T-helper 22 cell (primary cell): ENCODE measurements at places on chromosomes 5 and 9.

GRCh38 chr5:37921452-37921851 is 81.6 kb upstream of the GDNF start:
- DNase-seq: no peak

- DNase-seq: no peak
These were observed 178.4 kb upstream of the MVB12B start for GRCh38 chr9:126147936-126148870.

GRCh38 chr5:23164971-23165370 is 311.8 kb upstream of the CDH12 start:
- DNase-seq: no peak

DNA sequence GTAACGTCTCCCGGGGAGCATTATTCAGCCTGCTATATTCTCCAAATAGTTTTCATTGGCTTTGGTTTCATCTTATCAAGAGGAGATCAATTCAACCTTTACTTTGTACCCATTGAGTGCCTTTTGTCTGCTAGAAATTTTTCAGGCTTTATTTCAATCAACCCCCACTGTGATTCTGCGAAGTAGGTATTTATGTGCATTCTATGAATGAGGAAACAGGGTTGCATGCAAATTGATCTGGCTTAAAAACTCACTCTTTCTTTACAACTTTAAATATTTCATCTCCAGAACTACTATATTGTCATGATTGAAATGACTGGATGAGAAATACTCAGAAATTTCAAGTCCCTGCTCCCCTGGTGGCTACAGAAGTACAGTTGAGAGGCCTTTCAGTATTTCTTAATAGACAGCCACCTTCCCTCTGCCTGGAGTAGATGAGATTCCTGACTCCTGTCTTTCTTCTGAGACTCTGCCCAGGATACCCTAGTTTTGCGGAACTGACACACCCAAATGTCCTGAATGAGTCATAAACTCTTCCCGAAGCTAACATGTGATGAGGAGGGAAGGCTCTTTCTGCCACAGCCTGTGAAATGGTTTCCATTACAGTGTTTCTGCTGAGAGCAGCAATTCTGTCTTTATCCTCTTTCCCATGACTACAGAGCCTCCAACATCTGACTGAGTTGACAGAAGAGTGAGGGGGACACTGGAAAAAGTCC is 52.6 kb upstream of the TNC start:
- DNase-seq: no peak

- DNase-seq: no peak
These were observed 1.5 kb upstream of the DPP7 start for GRCh38 chr9:137116027-137116507.

GRCh38 chr9:5876026-5876425 is 14.7 kb upstream of the MLANA start:
- DNase-seq: no peak

- DNase-seq: no peak
These were observed 56.2 kb upstream of the PIK3R1 start for GRCh38 chr5:68159224-68159951.

DNA sequence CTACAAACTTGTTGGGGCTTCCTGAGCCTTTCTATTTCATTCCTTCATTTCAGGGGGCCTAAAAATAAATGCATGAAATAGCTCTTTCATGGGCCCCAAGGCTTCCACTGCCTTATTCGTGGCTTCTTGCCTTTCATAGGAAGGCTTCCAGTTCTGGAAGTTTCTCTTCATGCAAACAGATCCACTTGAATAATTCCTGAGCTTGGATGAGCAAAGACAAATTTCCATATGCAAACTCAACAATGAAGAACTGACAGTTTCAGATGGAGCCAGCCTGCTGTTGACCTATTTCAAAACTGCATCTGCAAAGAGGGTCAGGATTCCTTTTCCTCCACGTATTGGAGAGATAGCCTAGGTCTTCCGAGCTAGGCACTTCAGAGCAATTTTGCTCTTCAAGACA is 142.1 kb downstream of the MLLT3 start:
- no peak for DNase-seq

- no peak for DNase-seq
These were observed 10.5 kb downstream of the LHX6 start for GRCh38 chr9:122218071-122218934.

DNA sequence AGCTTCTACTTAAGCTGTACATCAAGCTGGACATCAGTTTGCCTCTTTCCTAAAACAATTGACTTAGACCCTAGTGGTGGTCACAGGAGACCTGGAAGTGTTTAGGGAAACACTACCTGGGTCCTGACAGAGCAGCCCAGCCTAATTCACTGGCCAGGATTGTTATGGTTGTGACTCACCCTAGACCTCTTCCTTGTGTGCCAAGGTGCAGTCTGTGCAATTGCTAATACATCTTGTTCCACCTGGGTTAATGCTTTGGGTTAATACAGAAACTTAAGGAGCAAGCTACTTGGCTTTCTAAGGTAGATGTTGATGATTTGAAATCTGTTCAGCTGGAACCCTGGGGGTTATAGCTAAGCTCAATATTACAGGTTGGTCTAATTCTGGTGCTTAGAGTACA is 48.7 kb upstream of the SLC46A2 start:
- no peak for DNase-seq

DNA sequence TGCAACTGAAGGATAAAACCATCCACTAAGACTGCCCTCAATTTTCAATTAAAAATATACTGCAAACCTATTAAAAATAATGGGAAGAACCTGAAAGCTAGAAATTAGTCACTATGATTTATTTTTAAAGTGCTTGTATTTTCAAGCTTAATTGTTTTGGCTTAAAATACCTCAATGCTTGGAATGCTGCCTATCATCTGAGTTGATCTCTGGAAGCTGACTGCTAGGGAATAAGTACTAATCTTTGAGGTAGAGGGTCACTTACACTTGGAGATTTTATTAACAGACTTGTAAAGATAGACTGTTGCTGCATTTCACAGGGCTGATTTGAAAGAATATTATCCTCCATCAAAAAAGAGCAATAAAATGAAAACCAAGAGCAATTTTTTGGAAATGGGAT is 6.2 kb downstream of the PCSK1 start:
- no peak for DNase-seq

- no peak for DNase-seq
These were observed 16.4 kb downstream of the CSF1R start for GRCh38 chr5:150069672-150070627.

DNA sequence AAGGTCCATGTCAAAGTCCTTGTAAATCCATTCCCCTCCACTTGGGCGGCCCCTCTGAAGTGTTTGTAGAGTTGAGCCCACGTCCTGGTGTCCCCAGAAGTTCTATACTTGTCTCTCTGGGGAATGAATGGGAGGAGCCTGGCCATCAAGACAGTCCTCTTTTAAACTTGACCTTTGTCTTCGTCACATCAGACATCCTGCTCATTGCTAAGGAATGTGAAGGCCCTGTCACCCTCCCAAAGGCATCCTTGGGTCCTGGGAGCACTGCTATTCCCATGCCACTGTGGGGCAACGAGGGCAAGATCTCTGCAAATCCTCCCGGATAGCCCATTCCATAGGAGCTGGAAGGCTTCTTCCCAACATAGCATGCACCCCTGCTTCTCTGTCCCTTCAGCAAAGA is 235.5 kb downstream of the SLIT3 start:
- no peak for DNase-seq

DNA sequence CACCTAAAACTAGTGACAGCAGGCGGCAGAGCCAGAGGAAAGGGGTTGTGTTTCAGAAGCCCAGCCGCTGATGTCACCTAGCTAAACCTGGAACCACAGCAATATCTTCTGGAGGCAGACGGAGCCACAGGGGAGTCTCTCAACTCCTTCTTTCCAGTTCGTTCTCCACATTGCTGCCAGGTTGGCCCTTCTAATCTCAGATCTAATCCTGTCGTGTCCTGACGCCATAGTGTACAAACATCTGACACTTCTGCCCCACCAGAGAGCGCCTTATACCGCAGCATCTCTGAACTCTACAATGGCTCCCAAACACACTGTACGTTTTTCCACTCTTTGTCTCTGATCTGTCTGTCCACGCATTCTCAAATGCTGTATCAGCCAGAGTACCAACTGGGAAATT is 240.0 kb downstream of the SMARCA2 start:
- DNase-seq: no peak

DNA sequence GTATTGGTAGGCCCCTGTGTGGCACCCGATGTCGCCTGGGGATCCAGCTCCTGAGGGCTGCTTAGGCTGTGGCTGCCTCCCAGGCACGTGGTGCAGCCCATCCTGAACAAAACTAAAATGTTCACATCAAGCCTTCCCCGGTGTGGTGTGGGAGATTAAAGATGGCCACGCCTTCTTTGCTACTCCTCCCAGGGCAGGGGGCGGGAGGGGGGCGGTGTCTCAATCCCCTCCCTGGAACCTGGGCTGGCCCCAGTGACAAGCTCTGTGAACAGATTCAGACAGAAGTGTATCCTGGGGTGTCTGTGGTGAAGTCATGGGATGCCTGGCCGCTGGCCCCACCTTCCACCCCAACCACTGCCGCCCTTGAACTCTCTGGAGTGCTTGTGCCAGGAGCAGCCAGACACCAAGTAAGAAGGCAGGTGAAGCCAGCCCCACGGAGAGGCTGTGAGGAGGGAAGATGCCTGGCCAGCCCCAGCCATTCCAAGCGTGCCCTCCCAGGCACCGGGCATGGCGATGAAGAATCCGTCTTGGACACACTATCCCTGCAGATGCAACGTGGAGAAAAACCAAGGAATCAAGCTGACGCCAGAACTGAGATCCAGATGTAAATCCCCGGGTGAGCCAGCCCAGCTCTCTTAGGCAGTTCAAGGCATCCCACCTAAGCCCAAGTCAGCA is 75.8 kb downstream of the AK8 start:
- DNase-seq: no peak

DNA sequence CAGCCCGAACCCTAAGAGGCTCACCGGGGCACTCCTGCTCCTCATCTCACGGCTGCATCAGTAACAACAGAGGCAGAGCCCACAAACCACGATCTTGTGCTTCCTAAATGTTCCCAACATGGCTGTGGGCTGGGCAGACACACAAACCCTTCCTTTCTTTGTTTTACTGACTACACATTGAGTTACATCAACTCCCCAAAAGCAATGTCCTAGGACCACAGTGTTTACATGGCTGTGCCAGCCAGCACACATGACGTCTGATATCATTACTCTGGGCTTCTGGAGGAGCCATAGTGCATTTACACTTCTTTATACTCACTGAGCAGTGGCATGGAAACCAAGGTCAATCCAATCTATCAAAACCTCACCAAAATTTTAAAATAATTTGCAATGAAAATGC is 101.4 kb downstream of the LHFPL2 start:
- DNase-seq: no peak

DNA sequence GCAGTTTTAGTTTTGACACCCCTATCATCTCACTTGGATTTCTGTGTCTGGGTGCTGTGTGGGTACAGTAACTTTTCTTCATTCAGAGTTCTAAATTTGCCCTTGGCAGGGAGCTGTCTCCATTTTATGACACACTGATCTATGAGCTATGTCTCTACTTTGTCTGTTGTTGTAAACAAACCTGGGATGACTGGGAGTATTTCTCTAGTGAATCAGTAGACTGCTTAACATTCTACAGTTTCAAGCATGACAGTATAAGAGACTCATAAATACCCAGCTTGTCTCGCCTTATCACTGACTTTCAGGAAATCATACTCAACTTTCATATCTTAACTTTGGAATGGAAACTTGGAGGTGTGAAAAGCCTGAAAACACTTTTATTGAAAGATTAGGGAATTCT is 212.1 kb upstream of the NUDT12 start:
- no peak for DNase-seq
